ENCODE measurements at places on chromosomes 11 and 22.
A peak's percentile ranks its signal among the peaks of the same experiment; 100 is the strongest.

DNA sequence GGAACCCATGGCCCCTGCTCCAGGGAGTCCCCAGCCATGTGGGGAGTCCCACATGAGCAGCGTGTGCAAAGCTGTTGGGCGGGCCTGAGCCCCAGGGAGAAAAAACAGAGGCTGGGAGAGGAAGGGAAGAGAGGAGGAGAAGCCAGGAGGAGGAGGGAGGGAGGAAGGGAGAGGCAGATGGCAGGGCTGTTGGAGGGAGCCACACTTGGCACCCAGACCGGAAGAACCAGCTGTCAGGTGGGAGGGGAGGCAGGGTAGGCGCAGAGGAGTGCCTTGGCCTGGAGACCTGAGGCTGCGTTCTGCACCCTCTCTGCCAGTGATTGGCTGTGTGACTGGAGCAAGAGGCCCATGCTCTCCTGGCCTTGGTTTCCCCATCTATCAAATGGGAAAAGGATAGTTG is 6.7 kb downstream of the SYNGR1 start:
- DNase-seq: peak; percentile 93

DNA sequence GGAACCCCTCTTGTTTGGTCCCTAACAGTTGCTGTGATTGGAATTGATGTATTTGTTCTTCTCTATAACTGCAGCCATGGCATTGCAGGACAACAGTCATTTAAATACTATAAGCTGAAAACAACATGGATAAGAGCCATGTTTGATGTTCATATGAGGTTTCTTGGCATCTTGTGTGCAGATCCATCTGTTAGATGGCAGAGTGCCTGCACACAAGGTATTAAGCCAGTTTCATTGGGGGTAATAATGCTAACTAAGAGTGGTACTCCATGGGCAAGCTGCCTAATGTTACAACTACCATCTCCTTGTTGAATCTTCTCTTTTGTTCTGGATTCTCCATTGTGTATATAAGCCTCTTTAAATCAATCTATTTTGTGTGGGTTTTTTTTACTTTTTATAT is 206.0 kb upstream of the CHORDC1 start:
- peak; percentile 15 for DNase-seq

DNA sequence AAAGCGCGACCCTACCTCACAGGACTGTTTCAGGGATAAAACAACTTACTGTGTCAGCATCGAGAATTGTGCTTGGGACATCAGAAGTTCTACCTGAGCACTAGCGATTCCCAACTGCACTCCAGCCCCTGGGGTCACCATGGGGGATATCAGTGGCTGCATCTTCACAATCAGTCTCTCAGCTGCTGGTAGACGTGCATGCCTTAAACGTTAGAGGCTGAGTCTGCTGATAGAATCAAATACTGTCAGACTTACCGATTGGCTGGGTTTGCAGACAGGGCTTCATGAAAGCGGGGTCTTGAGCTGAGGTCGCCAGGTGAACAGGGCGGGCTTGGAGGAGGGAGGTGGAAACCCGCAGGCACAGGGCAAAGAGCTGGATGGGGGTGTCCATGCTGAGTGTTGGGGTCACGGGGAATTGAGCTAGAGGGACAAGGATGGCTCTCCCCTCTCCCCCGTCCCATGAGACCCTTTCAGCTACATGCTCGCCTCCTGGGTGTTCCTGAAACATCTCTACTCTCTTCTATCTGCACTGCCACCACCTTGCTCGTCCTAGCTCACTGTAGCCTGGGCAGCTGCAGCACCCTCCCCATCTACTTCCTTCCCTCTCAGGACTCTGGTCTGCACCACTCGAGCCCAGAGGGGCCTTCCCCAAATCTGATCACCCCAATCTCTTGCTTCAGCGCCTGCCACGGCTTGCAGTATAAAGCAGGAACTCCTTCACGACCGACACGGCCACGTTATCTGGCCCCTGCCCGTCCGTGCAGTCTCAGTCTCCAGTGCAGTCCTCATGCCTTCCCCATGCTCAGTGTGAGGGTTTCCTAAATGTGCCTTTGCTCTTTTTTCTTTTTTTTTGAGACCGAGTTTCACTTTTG is 43.5 kb downstream of the ST14 start:
- no peak for DNase-seq

GRCh38 chr11:31132531-31133421 is 236.8 kb downstream of the DCDC1 start:
- no peak for DNase-seq

- DNase-seq: no peak
Measured at GRCh38 chr11:101180481-101180880, 50.9 kb upstream of the PGR start.

DNA sequence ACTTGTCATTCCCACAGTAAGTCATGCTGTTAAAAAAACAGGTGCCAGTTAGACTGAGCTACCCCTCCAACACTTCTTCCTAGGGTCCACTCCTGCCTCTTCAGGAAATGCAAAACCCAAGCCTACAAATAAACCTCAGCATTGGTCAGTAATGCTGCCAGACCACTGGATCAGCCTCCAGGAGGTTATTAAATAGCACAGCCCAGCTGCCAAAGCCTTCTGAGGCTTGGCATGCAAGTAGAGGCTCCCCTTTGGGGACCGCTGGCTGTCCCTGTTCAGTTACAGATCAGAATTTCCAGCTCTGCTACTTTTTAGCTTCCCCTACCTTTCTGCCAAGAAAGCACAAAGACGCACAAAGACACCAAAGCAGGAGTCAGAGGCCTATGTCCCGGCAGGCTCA is 33.3 kb downstream of the ABTB2 start:
- DNase-seq: no peak

GRCh38 chr22:23232094-23232905 is 52.0 kb downstream of the BCR start:
- no peak for DNase-seq

- DNase-seq: no peak
Measured at GRCh38 chr11:121927789-121928188, 188.2 kb downstream of the BLID start.

GRCh38 chr22:36419912-36420882 is 32.4 kb upstream of the MYH9 start:
- DNase-seq: no peak

DNA sequence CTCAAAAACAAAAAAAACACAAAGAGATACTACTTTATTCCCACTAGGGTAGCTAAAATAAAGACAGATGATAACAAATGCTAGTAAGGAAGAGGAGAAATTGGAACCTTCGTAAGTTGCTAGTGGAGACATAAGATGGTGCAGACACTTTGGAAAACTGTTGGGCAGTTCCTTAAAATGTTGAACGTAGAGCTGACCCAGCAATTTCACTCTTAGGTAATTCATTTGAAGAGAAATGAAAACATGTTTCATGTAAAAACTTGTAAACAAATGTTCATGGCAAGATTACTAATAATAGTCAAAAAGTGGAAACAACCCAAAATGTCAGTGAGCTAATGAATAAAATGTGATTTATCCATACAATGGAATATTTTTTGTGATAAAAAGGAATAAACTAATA is 29.2 kb upstream of the ACAT1 start:
- no peak for DNase-seq

DNA sequence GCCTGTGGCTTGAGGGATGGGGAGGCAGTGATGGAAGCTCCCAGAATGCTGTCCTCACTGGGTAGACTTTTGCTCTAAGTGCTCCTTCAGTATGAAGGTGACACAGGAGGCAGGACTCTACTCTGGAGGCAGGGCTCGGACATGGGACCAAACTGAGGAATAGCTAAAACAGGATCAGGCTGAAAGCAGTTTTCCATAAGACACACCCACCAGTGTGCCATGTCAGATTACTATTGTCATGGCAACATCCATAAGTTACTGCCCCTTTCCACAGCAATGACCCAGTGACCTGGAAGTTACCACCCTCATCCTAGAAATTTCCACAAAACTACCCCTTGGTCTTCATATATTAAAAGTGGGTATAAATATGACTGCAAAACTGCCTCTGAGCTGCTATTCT is 43.6 kb upstream of the GALNT18 start:
- DNase-seq: no peak

DNA sequence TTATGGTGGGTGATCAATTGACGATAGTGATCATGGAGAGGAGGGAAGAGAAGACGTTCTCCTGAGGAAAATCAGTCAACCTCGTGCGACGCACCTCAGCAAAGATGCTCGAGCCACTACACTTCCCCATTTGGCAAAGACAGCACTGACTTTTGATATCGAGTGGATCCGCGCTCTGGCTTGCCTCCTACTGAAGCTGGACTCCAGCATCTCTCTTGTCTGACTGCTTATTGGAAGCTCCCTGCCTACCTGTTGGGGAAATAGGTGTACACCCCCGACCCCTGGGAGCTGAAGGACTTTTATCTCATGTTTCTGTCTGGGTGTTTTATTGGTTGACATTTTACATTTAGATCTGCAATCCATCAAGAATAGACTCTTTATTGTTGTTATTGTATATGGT is 476.8 kb upstream of the B3GAT1 start:
- no peak for DNase-seq

GRCh38 chr11:89633135-89633705 is 76.9 kb upstream of the TRIM77 start:
- no peak for DNase-seq

DNA sequence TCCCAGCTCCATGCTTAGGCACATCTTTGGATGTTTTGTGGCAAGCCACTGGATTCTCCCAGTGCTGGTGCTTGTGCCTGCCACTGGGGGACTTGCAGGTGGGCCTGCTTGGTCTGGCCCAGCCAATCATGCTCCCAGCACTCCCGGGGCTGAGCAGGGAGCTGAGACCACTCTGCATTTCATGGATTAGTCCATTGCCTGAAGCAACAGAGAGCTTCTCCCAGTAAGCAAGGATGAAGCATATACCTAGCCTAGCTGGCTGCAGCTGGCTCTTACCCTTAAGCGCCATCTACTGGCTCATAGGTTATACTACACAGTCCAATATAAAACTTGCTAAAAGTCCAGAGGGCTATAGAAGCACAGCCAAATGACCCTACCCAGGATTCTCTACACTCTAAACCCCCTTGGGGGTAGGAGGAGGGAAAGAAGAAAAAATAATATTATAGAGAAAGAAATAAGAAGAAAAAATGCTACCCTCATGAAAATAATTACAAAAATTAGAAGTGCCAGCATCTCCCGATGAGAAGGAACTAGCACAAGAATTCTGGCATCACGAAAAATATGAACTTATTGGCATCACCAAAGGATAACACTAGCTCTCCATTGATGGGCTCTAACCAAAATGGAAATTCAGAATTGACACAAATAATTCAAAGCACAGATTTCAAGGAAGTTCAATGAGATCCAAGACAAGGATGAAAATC is 275.3 kb downstream of the C11orf87 start:
- DNase-seq: peak; percentile 80

DNA sequence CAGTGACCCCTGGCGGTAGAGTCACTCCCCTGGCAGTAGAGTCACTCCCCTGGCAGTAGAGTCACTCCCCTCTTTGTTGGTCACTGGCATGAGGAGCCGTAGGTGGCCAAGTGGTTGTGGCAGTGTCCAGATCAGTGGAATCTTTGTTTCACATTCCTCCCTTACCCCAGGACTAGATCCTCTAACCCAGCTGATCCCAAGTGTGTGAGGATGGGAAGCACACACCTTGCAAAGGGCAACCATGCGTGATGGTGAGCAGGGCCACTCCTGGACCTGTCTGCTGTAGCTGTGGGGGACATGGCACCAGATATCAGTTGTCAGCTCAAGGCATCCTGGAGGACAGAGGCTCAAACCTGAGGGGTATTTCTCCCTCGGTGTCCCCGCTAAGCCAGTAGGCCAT is 37.8 kb downstream of the OSBP2 start:
- DNase-seq: no peak

- DNase-seq: peak; percentile 99
Measured at GRCh38 chr22:42433754-42434682, 1.8 kb upstream of the NFAM1 start.
